Endodermal cell (in vitro differentiated cells): ENCODE measurements at places on chromosomes 12 and 14. TPM values are rescaled to one million over a fixed set of nuclear protein-coding genes. Genes with fewer than 3 reads are reported as not detected.

DNA sequence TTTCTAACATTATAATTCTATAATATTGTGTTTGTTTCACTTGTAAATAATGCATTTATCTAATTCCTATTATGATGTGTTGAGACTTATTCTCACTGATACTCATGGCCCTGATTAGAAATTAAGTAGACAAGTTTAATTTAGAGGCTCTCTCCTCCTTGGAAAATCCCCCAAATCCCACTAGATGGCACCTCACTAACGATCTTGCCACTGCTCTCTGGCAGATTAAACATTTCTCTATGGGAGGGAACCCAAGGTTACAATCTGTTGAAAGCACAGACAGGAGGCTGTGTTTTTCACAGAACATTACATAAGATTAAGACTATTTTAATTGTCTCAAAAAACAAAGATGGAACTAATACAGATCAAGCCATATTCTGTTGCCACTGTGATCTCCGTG is 318.7 kb downstream of the LRFN5 start:
- DNase-seq = peak; percentile 44

The REP15 gene
- total RNA-seq = 6.3 and 7.6 TPM in 2 replicates

DNA sequence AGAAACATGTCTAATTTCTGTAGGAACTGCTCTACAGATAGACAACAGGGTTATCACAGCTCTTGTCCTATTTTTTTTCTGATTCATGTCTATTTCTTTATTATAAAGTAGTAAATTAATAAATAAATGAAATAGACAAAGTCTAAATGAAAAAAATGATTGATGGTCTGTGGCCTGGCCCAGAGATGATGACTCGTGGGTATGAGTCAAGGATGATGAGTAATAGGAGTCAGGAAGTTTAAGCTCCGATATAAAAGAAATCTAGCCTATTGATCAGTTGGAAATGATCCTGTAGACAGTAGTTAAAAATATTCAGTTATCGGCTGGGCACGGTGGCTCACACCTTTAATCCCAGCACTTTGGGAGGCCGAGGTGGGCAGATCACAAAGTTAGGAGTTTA is 90.6 kb upstream of the RTL1 start:
- no peak for DNase-seq

GRCh38 chr12:9118158-9118557 is 2.4 kb upstream of the A2M start:
- DNase-seq = no peak

DNA sequence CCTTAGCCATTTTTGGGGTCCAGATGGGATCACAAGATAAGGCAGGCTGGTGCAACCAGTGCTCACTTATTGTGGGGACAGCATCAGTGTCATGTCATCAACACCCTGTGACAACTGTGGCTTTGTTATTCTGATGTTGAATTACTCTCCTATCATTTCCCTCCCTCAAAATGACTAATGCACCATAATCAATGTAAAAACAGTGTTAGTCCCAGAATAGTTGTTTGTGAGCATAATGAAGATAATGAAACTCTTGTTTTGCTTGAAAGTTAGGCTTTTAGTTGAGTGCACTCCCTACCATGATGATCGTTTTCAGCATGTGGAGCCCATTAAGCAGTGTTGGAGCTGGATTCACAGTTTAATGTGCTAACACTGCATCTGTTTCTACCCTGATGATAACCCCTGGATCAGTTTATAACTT is 151.4 kb downstream of the TMTC2 start:
- no peak for DNase-seq
